BJ (cell line): ENCODE measurements at places on chromosomes 2 and 18.

- DNase-seq, result no peak
Observed at GRCh38 chr2:165636959-165637358, 157.1 kb downstream of the GALNT3 start.

DNA sequence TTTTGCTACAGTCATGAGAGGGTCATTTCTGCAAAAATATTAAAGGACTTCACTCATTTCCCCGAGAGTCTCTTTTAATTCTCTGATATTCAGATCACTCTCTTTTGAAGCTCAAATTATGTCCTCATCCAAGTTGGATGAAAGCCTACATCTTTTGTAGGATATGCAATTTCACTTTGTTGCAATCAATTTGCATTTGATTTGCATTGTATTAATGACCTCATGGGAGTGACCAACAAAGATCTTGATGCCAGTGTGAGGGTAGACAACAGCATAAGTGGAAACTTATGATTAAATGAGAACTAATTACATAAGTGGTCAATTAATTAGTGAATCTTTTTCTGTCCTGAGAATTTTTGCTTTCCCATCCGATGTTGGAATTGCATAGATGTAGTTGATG lies 60.3 kb upstream of the UPP2 start:
- DNase-seq, result no peak

DNA sequence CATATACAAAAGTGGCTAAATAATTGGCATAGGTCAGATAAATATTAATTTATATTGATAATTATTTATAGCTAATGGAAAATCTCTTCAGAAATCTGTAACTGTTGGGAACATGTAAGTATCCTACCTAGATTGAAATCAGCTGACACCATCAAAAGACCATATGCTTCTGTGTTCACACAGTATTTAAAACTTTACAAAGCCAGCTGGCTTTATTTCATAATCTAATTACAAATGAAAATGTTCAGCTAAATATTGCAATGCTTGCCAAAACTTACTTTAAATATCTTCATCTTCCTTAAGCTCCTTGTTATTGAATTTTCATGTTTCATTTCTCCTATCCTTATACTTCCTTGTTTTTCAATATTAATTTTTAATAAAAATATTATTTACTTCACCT lies 190.9 kb upstream of the DOK6 start:
- no peak for DNase-seq

- DNase-seq, result no peak
Observed at GRCh38 chr2:34045101-34045655, 446.1 kb upstream of the FAM98A start.

GRCh38 chr2:165687426-165688002 lies 106.5 kb downstream of the GALNT3 start:
- no peak for DNase-seq

GRCh38 chr2:115129536-115129935 lies 687.1 kb downstream of the DPP10 start:
- DNase-seq, result no peak

DNA sequence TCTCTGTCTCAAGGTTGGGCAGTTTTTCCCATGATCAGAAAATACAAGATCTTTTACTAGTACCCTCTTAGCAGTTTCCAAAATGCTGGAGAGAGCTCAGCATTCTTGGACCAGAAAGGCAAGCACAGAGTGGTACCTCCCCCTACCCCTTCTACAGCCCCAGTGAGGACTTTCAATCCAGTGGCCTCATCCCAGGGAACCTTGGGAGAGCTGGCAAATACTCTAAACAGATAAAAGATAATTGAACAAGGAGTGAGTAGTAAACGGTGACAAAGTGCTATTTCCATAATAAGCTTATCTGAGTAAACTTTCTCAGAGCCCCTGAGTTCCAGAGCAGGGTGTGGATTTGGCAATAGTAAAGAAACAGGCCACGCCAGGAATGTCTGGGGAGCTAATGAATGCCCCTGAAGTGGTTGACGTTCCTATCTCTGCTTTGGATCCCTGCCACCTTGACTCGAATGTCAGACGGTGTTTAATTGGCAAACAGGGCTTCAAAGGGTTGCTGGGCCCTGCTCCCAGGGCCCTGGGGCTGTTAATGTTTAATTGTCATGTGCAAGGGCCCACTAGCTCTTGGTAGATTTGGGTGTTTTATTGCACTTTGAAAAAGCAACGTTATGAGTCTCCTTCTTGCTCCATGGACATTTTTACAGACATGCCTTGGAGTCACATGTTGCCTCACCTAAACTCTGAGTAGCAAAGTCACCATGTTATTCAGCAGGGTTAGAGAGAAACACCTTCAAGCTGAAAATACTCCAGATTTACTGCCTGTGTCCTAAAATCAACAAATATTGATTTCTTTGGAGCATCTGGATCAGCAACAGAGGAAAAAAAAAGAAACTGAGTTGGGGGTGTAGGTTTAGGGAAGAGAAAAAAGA lies 239.9 kb downstream of the CYRIA start:
- DNase-seq, result no peak
